ENCODE measurements at places on chromosomes 4 and X. TPM values are rescaled to one million over a fixed set of nuclear protein-coding genes. Genes with fewer than 3 reads are reported as not detected.
A peak's percentile ranks its signal among the peaks of the same experiment; 100 is the strongest.

DGAT2L6 gene
- total RNA-seq, result not detected

VEGFC gene
- total RNA-seq, result not detected

LIMCH1 gene
- not detected for total RNA-seq

ARHGAP6 gene
- 0.06 TPM for total RNA-seq

YY2 gene
- total RNA-seq, result 0.31 TPM

PDGFC gene
- 6.8 TPM for total RNA-seq

FGF16 gene
- not detected for total RNA-seq

PASD1 gene
- total RNA-seq, result not detected

SMR3B gene
- total RNA-seq, result not detected

TLR2 gene
- total RNA-seq, result 0.73 TPM

ENPP6 gene
- not detected for total RNA-seq

ALB gene
- total RNA-seq, result 22,625 TPM

AVPR2 gene
- total RNA-seq, result not detected

TRIM61 gene
- not detected for total RNA-seq

FBXW7 gene
- total RNA-seq, result 40.9 TPM

JAKMIP1 gene
- total RNA-seq, result not detected

NXF2 gene
- total RNA-seq, result not detected

- DNase-seq, result no peak
These were observed 79.4 kb upstream of the ADRA2C start for GRCh38 chr4:3686753-3687152.

DNA sequence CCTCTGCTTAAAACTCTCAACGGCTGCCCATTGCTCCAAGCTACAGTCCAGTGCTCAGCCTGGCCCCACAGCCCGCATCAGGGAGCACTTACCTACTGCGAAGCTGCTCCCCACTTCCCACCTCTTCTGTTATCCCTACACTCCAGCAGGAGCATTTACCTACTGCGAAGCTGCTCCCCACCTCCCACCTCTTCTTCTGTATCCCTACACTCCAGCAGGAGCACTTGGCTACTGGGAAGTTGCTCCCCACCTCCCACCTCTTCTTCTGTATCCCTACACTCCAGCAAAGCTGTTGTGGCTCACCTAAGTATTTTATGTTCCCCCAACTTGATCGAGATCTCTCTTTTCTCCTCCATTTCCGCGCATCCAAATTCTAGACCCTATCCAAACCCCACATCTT lies 563.3 kb upstream of the ZFP42 start:
- DNase-seq, result no peak

DNA sequence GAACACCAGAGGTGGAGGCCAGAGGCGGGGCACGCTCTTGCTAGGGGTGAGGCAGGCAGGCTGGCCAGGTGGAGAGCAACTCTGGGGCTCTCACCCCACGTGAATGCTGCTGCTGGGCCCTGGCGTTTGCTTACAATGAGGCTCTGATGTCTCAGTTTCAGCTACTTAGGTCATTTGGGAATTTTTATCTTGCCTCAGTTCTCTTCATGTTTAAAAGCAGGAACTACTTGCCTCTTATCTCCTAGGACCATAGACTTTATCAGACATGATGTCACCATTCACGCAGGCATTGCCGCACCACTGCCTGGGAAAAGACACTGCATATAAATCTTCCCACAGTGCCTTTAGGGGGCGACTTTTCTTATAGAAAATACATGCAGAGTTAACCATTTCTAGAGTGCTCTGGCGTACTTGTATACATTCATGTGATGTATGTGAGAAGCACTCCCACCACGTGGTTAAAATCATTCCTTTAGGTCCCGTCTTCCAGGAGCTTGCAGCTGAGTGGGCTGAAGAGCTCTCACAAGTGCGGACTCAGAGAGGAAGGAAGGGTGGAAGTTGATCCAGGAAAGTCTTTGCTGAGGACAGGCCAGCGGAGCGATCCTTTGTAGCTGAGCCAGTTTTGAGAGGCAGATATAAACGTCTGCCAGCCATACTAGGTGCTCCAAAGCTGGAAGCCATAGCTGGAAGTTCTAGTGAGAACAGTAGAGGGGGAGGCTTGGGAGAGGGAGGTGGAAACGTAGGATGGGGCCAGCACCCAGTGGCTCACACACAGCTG lies 84.3 kb upstream of the CLDN34 start:
- no peak for DNase-seq

GRCh38 chr4:155667568-155668511 lies 1.2 kb downstream of the GUCY1A1 start:
- no peak for DNase-seq

DNA sequence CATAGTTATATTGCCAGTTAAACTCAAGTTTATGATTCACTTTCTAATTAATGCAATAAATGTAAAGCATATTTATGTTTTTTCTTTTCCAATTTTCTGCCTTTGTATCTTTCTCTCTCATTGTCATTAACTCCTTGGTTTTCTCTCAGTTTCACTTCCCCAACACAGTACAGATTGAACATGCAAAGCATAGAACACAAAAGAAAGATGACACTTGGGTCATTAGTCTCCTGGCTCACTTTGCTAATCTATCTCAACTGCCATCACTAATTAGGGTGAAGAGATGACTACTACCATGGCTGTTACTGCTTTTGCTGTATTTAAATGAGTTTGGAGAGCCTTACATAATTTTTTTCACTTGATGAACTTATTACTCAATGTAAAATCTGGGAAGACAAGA lies 12.3 kb upstream of the NAA11 start:
- DNase-seq, result no peak

DNA sequence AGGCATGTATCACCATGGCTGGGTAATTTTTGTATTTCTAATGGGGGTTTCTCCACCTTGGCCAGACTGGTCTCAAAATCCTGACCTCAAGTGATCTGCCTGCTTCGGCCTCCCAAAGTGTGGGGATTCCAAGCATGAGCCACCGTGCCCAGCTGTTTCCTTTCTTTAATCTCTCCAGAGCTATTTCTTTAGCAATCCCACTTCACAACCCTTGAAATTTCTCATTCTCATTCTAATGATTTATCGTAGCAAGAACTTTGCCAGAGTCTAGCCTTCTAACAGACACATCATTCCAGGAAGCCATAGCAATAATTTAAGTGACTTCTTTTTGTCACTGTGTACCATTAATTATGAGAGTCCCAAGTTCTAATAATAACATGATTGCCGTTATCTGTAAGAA lies 68.6 kb downstream of the RXFP1 start:
- no peak for DNase-seq

GRCh38 chr4:156547439-156547838 lies 424.2 kb downstream of the PDGFC start:
- no peak for DNase-seq

- DNase-seq, result no peak
These were observed 80.8 kb upstream of the ANK2 start for GRCh38 chr4:112968451-112969159.

- no peak for DNase-seq
These were observed at the start of gene FGB for GRCh38 chr4:154562697-154563254. Gene FGB, plus strand, starts transcription at chr4:154563011. Its CDS starts 8 bp downstream, at chr4:154563019.

GRCh38 chr4:184861047-184861446 lies 35.3 kb upstream of the ACSL1 start:
- no peak for DNase-seq

GRCh38 chr4:187071946-187072600 lies 348.4 kb upstream of the FAT1 start:
- no peak for DNase-seq

GRCh38 chr4:113825272-113825671 lies 63.7 kb upstream of the CAMK2D start:
- DNase-seq, result no peak

- no peak for DNase-seq
These were observed 44.7 kb downstream of the USO1 start for GRCh38 chr4:75769036-75769435.

DNA sequence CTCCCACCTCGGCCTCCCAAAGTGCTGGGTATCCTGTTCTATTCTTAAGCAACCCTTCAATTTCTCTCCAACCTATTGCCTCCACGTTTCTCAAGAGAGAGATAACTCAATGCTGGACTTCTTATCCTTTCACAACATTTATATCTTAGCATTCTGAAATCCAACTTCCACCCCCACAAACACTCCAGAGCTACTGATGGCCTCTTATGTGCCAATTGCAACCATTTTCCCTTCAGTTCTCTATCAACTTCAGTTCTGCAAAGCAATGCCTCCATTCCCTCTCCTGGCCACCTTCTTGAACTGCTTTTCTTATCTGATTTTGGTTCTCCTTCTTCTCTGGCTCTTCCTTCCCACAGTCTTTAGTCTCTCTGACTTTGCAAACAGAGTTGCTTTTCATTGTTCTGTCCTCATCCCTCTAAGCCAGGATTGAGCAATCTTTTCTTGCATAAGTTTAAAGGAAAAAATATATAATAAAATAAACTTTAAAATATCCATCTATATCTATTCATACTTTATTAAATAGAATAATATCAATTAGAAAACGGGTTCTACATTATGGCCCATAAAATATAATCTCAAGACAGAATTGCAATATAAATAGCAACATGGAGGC lies 3.6 kb upstream of the STBD1 start:
- DNase-seq, result no peak

DNA sequence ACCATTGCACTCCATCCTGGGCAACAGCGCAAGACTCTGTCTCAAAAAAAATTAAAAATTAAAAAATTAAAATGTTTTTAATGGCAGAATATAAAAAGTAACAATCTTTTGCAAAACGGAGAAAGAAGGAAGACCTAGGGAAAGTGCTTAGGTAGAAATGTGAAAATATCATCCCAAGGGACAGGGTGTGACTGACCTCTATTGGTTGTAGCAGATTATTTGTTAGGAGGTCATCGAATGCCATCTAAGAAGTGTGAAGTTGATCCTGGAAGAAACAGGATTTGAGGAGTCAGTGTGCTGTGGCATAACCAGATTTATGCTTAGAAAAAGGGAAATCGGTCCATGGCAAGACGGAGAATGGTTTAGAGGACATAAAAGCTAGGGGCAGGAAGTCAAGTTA lies 18.1 kb upstream of the C4orf36 start:
- DNase-seq, result no peak

GRCh38 chrX:113759422-113759821 lies 824.5 kb upstream of the HTR2C start:
- no peak for DNase-seq

GRCh38 chr4:128385683-128386304 lies 98.2 kb upstream of the PGRMC2 start:
- DNase-seq, result peak; percentile 6

DNA sequence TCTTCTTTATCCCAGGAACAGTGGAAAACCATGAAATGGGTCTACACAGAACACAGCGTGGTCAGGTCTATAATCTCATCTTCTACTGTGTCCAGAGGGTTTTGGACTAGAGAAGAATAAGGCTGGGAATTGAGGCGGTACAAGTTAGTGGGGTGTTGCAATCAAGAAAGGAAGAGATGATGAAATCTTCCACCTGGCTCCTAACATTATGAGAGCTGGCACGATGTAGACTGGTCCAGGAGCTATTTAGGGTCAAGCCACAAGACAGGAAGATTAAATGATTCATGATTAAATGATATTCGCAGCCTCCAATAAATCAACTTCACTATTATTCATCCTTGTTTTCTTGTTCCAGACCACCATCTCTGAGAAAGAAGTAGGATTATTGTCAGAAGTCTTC lies 88.0 kb downstream of the ARSF start:
- no peak for DNase-seq

DNA sequence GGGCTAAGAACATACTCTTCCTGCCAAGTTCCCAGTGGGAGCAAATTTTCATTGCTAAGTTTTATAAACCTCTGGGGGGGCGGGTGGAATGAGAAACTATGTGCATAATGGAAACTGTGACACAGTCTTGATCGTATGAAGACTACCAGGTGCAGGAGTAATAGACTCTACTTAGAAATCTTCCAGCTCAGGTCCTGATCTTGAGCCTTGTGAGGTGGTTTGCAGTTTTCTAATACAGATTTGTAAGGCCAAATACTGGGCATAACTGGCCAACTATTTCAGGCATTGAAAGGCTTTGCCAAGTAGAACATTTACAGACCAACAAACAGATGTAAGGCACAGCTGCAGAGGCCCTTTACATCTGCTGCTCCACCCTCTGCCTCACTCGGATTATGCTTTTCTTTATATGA lies 89.7 kb upstream of the CBR4 start:
- peak; percentile 14 for DNase-seq

DNA sequence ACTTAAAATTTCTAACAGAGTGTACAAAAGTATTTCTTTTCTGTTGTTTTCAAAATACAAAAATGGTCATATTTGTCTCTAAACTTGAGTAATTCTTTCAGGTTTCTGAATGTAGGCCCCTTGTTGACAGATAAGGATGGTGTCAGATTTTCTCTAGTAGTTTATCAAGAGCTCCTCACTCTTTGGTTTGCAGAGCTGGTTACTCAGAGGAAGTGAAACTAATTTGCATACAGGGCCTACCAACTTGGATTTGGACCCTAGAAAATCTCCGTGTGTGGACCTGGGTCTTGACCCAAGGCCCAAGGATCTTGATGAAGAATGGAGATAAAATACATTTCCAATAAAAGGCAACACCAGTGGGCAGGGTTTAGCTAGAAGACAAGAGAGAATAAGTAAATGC lies 433 bp upstream of the ADH6 start:
- DNase-seq, result peak; percentile 23

DNA sequence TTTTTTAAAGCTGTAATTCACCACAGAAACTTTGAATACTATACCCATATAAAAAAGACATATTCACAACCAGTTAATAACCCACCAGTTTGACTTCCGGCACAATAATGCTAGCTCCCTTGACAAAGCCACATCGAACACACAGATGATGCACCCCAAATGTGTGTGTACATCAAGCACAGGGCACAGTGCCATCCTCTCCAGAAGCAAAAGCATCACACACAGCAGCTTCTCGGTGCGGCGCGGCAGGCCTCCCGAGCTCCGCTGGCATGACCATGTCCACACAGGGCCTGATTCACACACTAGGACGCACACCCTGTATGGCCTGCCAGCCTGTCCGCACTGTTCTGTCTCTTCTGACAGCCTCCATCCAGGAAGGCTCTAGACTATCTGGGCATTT lies 88.0 kb downstream of the LEF1 start:
- no peak for DNase-seq

DNA sequence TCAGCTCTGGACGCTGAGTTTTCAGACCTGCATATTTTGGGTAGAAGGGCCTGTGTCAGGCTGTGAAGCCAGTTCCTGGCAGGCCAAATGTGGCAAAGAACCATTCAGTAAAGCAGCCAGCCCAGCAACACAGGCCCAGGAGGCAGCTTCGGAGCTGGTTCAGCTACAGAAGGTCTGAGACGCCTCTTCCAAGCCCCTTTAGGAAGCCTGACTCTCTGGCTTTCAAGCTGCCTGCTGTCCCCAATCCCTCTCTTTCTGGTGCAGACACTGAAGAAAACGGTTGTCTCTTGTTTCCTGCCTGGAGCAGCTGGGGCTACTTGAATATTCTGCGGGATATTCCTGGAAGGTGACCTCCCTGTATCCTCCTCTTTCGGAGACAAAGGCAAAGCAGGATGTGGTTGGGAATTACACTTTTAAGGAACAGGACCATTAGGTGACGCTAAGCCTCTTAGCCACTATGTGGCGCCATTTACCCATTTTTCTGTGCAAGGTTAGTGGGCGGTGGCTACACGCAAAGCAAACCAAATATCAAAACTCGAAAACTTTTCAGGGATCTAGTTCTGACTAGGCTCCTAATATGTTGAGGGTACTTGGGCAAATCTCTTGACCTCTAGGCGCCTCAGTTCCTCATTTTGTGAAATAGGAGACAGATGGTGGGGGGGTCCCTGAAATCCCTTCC lies 47.2 kb upstream of the LAS1L start:
- DNase-seq, result peak; percentile 26

GRCh38 chrX:134374294-134374693 lies 85.7 kb upstream of the HPRT1 start:
- DNase-seq, result no peak

GRCh38 chr4:71602289-71602900 lies 181.5 kb downstream of the GC start:
- no peak for DNase-seq
